GM23338 (cell line): ENCODE measurements at places on chromosomes 4 and X. TPM values are rescaled to one million over a fixed set of nuclear protein-coding genes. Genes with fewer than 3 reads are reported as not detected.

The MAGEE2 gene
- polyA plus RNA-seq = 0.11 and 0.35 TPM in 2 replicates

The CXCL10 gene
- not detected in 2 replicates for polyA plus RNA-seq

The PTPN13 gene
- 11.5 and 12.6 TPM in 2 replicates for polyA plus RNA-seq

The PITX2 gene
- 0.99 and 1.0 TPM in 2 replicates for polyA plus RNA-seq

The STOX2 gene
- polyA plus RNA-seq = 19.0 and 20.6 TPM in 2 replicates

The PDCL2 gene
- 1.9 and 2.1 TPM in 2 replicates for polyA plus RNA-seq

The MEPE gene
- not detected in 2 replicates for polyA plus RNA-seq

The CT83 gene
- polyA plus RNA-seq = not detected in 2 replicates

The ALB gene
- not detected in 2 replicates for polyA plus RNA-seq

The TRMT44 gene
- 10.3 TPM in 2 replicates for polyA plus RNA-seq

The PPARGC1A gene
- 0.12 and 0.76 TPM in 2 replicates for polyA plus RNA-seq

The SYP gene
- 2.5 and 3.7 TPM in 2 replicates for polyA plus RNA-seq

The SMIM31 gene
- not detected in 2 replicates for polyA plus RNA-seq

The NKAP gene
- polyA plus RNA-seq = 10.4 and 11.6 TPM in 2 replicates

The DKK2 gene
- 0.05 and 0.09 TPM in 2 replicates for polyA plus RNA-seq

The TRPC5OS gene
- polyA plus RNA-seq = not detected in 2 replicates

The TMPRSS11B gene
- polyA plus RNA-seq = not detected in 2 replicates

The CHIC2 gene
- polyA plus RNA-seq = 17.2 and 24.3 TPM in 2 replicates

The PAGE1 gene
- not detected in 2 replicates for polyA plus RNA-seq

The CXorf65 gene
- polyA plus RNA-seq = 0.79 and 1.1 TPM in 2 replicates

The PLA2G12A gene
- 55.9 and 70.7 TPM in 2 replicates for polyA plus RNA-seq

The RRH gene
- not detected in 2 replicates for polyA plus RNA-seq

The TGIF2LX gene
- not detected in 2 replicates for polyA plus RNA-seq

The ITGB1BP2 gene
- polyA plus RNA-seq = 0.89 and 2.0 TPM in 2 replicates

The FAT4 gene
- polyA plus RNA-seq = 0.53 and 0.68 TPM in 2 replicates

The HOPX gene
- polyA plus RNA-seq = not detected in 2 replicates

The AMOT gene
- polyA plus RNA-seq = 2.0 and 2.1 TPM in 2 replicates

The MAGEA11 gene
- polyA plus RNA-seq = 0.12 TPM in 1 of 2 replicates, not detected in the other

The POU4F2 gene
- polyA plus RNA-seq = not detected in 2 replicates

The C4orf50 gene
- polyA plus RNA-seq = 0.06 TPM in 1 of 2 replicates, not detected in the other

The RBMXL3 gene
- polyA plus RNA-seq = not detected in 2 replicates

The MAOA gene
- polyA plus RNA-seq = 1.7 and 3.2 TPM in 2 replicates

The KCND1 gene
- 2.7 and 3.2 TPM in 2 replicates for polyA plus RNA-seq

The PGAM4 gene
- polyA plus RNA-seq = not detected in 2 replicates

The TASL gene
- polyA plus RNA-seq = not detected in 2 replicates

The TRIM61 gene
- not detected in 2 replicates for polyA plus RNA-seq

The ZNF630 gene
- polyA plus RNA-seq = 0.95 and 1.2 TPM in 2 replicates

The DRP2 gene
- polyA plus RNA-seq = 0.09 TPM in 1 of 2 replicates, not detected in the other

The ZAR1 gene
- 0.14 and 0.27 TPM in 2 replicates for polyA plus RNA-seq

The BLOC1S4 gene
- 23.9 and 26.5 TPM in 2 replicates for polyA plus RNA-seq

The DUSP9 gene
- polyA plus RNA-seq = 0.54 and 0.71 TPM in 2 replicates

The DSPP gene
- 0.05 and 0.08 TPM in 2 replicates for polyA plus RNA-seq

The LAGE3 gene
- 76.5 and 84.5 TPM in 2 replicates for polyA plus RNA-seq

The TLR6 gene
- polyA plus RNA-seq = not detected in 2 replicates

The ODAPH gene
- not detected in 2 replicates for polyA plus RNA-seq

The ARSH gene
- not detected in 2 replicates for polyA plus RNA-seq

The ODAM gene
- not detected in 2 replicates for polyA plus RNA-seq

The CDKL5 gene
- 6.2 and 7.5 TPM in 2 replicates for polyA plus RNA-seq

The ASB9 gene
- 0.37 TPM in 1 of 2 replicates, not detected in the other for polyA plus RNA-seq

The CTAG2 gene
- not detected in 2 replicates for polyA plus RNA-seq

The RGN gene
- 5.5 and 5.9 TPM in 2 replicates for polyA plus RNA-seq

The SHOX gene
- 0.14 TPM in 1 of 2 replicates, not detected in the other for polyA plus RNA-seq

The TXK gene
- polyA plus RNA-seq = 0.40 TPM in 1 of 2 replicates, not detected in the other

The TDO2 gene
- not detected in 2 replicates for polyA plus RNA-seq

The CT47C1 gene
- not detected in 2 replicates for polyA plus RNA-seq

The TRAM1L1 gene
- polyA plus RNA-seq = 1.9 and 2.1 TPM in 2 replicates

The ACSL1 gene
- 4.7 and 6.2 TPM in 2 replicates for polyA plus RNA-seq

The ITIH6 gene
- not detected in 2 replicates for polyA plus RNA-seq

The CTSO gene
- 0.44 and 0.73 TPM in 2 replicates for polyA plus RNA-seq
